CD4-positive, alpha-beta T cell treated with Interleukin-12 subunit alpha and Interleukin-12 subunit beta, for 1 hour (primary cell): ENCODE measurements at places on chromosomes 1 and 21.
A peak's percentile ranks its signal among the peaks of the same experiment; 100 is the strongest.

DNA sequence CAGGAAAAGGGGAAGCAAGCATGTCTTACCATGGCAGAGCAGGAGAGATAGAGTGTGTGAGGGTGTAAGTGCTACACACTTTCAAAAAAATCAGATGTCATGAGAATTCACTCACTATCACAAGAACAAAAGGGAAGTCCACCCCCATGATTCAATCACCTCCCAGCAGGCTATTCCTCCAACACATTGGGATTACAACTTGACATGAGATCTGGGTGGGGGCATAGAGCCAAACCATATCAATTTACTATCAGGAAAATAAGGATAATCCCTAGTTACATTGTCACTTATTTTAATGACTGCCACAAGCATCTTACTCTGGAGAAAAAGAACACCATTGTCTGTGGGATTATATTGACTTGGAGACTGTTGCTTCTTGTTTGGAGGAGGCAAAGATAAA, 66.1 kb upstream of the VANGL1 start:
- DNase-seq: no peak

DNA sequence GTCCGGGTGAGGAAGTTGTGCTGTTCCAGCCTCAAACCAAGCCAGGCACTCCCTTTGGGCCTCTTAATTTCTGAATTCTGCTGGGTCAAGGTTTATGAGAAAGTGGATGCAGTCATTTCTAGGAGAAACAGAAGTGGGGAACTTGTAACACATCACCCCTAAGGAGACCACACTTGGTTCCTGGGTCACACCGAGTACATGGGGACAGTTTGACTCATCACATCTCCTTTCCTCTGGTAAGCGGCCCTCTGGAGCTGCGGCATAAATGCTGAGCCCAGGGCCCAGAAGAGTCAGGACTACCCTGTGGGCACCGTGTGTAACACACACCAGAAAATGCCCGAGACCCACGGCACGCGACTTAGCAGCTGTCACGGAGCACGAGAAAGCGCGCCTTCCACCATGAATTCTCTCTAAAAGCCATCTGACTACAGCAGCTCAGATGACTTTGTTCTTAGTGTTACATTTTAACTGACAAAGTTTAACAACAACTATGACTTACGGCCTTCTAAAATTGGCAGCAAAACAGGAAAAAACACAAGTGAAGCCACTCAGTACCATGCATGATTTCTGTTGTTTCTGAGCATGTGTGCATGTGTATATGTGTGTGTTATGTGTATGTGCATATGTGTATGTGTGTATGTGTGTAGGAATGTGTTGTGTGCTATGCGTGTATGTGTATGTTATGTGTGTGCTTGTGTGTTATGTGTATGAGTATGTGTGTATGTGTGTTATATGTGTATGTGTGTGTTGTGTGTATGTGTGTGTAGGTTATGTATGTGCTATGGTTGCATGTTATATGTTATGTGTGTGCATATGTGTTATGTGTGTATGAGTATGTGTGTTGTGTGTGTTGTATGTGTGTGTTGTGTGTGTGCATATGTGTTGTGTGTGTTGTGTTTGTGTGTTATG, 50.8 kb downstream of the TOMM20 start:
- DNase-seq: no peak

DNA sequence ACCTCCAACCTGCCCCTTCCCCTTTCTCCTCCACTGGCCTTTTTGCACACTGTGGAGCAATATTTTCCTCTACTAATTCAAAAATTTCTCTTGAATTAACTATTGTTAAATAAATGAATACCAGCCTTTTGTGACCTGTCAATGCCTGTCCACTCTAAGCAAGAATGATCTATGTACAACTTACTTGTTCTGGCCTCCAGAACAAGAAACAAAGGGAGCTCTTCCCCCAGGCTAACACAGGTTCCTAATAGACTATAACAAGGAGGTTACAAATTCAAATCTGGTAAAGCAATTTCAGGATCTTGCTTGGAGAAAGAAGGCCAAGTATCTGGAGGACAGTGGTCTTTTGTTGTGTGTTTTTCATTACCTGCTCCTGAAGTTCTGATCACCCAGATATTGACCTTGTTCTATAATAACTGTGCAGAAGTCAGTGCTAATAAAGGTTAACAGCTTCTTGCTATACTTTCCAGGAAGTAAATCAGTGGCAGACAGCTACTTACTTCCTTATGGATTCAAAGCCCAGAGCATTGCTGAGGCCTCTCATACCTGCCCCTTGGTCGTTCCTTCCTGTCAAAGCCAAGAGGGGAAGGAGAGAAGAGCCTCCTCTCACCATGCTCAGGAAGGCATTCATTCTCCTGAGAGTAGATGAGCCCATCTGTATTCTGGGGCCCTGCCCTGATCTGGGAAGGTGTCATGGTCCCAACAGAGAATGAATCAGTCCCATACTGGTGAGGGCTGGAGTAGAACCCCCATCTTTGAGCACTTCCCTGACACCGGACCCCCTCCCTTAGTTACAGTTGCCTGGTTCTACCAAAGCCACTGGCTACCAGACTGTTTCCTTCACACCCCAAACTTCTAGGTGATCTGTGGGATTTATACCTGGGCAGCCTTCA, 56.8 kb downstream of the DESI2 start:
- no peak for DNase-seq

DNA sequence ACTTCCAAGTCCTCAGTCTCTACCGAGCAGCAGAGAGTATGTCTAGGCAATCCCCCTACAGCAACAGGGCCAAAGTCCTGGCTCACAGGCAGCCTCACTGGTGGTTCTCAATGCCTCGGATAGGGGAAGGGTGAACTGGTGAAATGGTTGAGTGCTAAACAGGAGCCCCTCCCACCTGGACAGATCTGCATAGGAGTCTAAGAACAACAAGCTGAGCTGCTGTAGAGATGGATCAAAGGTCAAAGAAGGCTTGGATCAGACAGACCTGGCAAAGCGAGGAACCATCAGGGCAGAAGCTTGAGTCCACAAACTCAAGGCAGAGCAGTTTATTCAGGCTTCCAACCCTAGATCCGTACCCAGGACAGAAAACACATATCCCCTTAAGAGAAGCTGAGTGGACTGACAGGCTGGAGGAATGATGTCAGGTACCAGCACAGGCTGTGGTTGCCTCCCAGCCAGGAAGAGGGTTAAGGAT, 31.8 kb downstream of the RABIF start:
- no peak for DNase-seq

DNA sequence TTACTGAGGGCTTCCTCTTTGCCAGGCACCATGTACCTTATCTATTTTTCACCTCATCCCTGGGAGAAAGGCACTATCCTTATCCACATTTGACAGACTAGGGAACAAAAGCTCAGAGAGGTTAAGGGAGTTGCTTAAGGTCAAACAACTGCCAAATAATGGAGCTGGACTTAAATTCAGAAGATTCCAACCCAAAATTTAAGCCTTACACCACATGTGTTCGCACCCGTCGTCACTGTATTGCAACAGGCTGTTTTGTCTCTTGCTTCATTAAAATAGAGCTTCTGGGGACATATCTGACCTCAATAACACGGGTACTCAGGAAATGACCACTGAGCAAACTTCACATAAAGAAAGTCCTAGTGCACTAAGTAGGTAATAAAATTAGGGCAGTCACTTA, 62.0 kb downstream of the TRABD2B start:
- DNase-seq: no peak

GRCh38 chr1:163399976-163400601, 78.3 kb downstream of the NUF2 start:
- DNase-seq: no peak

- no peak for DNase-seq
Measured at GRCh38 chr1:158038793-158039192, 45.3 kb downstream of the KIRREL1 start.

GRCh38 chr1:39849203-39849602, 34.1 kb downstream of the TRIT1 start:
- DNase-seq: no peak

DNA sequence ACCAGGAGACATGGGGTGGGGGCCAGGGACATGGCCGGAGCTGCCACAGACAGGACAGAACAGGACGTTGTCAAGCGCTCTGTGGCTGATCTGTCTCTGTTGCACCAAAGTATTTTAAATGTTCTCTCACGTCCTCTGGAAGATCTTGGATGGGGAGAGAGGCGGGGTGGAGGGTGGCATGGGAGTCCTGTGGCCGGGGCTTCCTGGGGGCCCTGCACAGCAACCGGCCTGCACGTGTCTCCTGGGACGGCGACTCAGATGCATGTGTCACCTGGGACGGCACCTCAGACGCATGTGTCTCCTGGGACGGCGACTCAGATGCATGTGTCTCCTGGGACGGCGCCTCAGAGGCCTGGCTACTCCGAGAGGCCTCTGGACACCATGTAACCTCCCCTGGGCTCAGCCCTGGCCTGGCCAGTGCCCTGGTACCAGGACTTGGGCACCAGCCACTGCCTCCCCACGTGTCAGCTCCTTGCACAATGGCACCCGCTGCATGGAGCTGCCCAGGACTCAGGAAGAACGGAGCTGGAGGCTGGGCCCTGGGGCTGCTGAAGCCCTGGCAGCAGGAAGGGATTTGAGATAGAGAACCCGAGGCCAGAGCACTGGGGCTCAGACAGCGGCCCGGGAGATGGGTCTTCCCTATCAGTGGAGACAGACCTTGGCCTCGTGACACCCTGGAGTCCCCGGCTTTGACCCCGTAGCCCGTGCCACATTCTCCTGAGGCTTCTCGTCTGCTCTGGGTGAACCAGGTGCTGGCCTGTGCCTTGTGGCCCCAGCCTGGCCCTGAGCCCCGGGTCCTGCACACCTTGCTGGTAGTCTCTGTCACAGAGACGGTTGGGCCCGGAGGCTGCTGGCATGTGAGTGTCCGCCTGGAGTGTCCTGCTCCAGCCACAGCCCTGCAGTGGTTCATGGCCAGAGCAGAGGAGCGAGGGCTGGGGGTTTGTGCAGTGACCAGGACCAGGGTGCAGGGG, 14.7 kb upstream of the SLC19A1 start:
- DNase-seq: no peak

DNA sequence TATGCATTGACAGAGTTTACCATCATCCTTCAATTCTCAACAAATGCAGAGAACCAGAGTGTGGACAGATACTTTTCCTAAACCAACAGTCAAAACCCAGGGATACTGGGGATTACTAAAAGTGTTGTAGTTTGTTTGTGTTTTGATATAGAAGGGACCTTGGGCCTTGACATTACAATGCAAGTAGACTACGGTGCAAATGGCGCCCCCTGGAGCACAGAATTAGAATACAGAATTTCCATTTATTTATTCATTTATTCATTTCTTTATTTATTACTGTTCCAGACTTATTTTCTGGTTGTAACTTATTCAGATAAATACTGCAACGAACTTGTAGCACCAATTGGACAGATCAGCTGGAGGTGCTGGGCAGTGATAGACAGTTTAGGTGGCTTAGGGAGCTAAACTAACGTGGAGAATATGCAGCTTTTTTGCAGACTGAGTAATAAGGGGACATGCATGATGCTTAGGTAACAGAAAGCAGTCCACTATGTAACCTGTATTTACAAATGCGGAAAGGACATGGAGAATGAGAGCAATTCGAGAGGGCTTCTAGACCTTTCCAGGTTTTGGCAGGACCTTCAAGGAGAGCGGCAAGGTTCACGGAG, 42.6 kb downstream of the KIRREL1 start:
- peak; percentile 6 for DNase-seq

DNA sequence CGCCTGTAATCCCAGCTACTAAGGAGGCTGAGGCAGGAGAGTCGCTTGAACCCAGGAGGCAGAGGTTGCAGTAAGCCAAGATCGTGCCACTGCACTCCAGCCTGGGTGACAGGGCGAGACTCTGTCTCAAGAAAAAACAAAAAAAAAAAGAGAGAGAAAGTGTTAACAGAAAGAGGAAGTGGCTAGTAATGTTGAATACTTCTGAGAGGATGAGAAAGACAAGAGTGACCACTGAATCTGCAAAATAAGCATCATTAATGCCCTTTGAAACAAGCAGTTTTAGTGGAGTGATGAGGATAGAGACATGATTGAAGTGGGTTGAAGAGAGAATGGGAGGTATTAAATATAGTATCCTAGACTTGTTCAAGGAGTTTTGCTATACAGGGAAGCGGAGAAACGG, 11.7 kb downstream of the MPZ start:
- no peak for DNase-seq

DNA sequence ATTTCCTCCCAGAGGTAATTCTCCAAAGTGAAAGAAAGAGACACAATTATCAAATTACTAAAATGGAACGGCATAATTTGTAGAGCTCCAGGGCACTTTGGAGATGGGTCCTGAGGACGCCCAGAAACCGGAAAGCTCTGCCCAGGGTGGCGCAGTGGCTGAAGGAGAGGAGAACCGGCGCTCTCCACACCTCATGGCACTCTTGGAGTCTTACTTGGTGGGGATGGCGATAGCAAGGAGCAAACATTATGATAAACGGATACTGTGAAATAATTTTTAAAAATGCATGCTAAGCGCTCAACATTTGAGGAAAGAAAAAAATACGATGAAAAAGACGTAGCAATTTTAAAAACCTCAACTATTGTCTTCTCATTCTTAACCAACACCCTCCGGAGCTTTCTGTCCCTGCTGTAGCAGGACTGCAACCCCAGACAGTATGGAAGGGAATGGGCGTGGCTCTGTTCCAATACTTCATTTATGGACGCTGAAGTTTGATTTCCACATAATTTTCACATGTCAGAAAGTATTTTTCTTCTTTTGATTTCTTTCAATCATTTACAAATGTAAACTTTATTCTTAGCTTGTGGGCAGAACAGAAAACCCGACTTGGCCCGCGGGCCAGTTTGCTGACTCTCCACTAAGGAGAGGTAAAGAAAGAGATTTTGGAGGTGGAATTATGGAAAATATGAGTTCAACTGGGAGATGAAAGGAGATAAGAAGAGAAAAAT, 1.1 kb downstream of the S100A11 start:
- DNase-seq: peak; percentile 45

GRCh38 chr1:224524679-224525078, 90.1 kb upstream of the WDR26 start:
- DNase-seq: no peak

- no peak for DNase-seq
Measured at GRCh38 chr1:93196591-93196990, 16.1 kb downstream of the CCDC18 start.

DNA sequence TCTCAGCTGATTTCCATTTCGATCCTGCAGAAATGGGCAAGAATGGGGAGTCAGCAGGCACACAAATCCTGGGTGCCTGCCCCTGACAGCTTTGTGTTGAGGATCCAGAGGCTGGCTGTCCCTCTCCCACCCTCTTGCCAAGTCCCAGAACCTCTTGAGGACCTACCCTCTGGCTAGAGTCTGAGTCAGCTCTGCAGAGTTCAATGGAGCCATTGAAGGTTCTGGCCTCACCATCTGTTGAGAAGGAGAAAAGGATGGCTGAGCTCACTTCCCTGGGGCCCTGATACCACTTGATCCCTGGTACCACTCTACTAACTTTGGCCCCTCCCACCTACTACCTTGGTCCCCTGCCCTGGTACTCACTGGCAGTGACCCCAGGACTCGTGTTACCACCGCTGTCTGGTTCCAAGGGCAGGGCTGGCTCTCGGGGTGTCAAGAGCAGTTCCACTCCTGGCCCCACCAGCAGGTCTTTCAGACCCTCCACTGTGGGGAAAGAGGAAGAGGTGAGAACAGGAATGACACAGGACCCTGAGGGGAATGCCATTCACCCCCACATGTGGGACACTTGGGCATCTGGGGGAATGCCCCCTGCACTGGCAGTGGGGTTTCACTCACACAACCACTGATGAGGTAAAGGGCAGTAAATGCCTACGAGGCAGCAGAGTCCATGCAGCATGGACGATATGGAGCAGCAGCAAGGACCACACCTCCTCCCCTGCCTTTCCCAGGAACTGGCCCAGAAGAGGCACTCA, 10.5 kb downstream of the RXFP4 start:
- no peak for DNase-seq
